ENCODE measurements at places on chromosomes 7 and 10.

- DNase-seq, result no peak
These were observed 241.5 kb downstream of the AUTS2 start for GRCh38 chr7:69839782-69840181.

DNA sequence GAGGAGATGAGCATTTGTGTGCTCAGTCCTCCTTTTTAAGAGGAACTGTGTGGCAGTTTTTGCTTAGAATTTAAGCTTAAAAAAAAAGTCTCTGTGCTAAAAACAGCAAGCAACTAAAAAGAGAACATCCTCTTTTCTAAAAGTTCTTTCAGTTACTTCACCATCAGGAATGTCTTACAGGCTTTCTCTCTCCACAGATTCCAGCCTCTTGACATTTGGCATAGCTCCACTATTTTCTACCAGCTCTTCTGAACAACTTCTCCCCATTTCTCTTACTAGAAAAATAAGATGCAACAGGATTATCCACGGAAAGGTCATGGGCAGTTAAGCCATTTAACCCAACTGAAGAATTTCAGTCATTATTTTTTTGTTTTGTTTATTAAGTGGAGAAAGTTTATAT is 13.2 kb downstream of the PCLO start:
- no peak for DNase-seq

DNA sequence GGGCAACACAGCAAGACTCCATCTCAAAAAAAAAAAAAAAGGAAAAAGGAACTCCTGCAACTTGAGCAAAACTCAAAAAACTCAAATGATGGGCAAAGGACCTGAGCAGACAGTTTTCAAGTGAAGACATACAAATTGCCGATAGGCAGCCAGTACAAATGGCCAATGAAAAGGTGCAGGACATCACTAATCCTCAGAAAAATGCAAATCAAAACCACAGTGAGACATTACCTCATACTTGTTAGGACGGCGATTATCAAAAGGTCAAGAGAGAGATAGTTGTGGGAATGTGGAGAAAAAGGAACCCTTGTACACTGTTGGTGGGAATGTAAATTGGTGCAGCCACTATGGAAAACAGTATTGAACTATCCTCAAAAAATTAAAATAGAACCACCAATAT is 16.8 kb downstream of the SVOPL start:
- no peak for DNase-seq

- no peak for DNase-seq
These were observed 1.3 kb downstream of the FAS start for GRCh38 chr10:88991899-88992320.

DNA sequence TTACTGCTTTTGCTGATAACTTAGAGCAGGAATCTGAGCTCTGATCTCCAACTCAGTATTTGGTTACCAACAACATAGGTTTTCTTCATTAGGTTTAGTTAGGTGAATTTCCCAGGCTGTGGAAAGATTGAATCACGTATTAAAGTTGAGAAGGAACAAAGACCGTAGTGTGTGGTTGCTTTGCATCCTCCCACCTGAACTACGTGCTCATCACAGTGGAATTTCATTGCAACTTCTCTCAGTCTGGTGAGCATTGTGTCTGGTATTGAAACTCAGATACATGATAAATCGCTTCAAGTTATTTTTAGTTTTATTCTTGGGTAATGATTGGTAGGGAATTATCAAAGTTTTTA is 139.4 kb upstream of the AKR1E2 start:
- no peak for DNase-seq

- no peak for DNase-seq
These were observed 36.2 kb downstream of the RAMP3 start for GRCh38 chr7:45193828-45194227.

DNA sequence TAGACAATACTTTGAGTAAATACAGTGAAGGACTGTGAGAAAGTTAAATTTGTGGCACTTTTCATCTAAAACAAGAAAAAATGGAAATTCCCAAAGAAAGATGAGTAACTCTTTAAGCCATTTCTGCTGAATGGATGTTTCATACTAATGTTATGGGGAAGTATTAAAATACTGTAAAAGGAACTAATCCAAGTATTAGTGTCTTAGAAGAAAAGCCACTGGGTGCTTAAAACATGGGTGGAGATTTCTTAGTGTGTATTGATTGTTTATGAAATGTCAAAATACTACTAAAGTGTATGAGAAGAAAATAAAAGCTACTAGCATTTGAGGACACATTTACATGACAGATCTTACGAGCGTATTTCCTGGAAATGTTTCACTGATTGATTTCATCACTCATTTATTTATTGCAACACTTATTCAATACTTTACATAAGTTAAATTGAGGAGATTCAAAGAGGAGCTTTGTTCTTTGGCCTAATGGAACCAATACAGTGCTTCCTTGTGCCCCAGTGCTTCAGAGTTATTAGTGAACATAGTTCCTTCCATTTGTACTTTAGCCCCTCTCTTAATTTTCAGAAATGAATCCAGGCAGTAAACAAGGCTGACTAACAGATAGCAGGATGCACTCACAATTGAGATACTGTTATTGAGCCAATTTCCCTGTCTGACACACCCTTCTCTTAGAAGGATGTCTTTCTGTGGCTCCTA is 155.5 kb upstream of the AHR start:
- no peak for DNase-seq

GRCh38 chr10:71086439-71087080 is 125.8 kb upstream of the UNC5B start:
- DNase-seq, result no peak

DNA sequence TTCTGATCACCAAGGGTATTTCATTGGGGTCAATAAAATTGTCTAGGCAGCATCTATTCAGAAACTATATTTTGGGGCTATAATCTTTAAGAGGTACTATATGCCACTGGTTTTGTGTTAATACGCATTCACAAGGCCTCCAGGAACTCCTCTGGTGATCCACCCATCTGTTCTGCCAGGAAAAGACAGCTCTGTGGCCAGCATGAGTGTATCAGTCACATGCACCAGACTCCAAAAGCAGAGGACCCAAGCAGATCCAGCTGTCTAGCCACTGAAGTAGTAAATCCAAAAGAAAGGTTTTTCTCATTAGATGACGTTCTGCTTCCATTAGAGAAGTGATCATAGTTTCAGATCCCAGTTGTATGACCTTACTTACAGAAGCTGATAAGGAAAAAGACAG is 199.6 kb upstream of the CELF2 start:
- DNase-seq, result no peak

DNA sequence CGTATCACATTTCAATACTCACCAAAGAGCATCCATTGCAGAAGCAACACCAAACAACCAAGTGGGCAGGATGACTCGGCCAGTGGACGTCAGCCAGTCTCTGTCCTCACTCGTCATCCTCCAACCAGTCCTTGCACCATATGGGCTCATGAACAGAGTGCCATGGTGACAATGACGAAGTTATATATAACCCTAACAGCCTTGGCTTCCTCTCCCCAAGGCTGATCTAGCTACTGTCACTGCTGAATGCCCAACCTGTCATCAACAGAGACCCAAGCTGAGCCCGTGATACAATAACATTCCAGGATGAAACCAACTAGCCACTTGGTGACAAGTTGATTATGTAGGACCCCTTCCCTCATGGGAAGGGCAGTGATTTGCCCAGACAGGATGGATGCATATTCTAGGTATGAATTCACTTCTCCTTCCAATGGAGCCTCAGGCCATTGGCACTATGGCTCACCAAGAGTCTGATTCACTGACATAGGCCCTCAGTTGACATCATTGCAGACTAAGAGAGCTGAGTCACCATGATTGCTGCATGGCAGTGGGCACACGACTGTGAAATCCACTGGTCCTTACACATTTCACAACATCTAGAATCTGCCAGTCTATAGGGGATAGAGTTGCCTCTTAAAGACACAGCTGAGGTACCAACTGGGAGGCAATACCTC is 26.3 kb upstream of the PPIF start:
- DNase-seq, result no peak

DNA sequence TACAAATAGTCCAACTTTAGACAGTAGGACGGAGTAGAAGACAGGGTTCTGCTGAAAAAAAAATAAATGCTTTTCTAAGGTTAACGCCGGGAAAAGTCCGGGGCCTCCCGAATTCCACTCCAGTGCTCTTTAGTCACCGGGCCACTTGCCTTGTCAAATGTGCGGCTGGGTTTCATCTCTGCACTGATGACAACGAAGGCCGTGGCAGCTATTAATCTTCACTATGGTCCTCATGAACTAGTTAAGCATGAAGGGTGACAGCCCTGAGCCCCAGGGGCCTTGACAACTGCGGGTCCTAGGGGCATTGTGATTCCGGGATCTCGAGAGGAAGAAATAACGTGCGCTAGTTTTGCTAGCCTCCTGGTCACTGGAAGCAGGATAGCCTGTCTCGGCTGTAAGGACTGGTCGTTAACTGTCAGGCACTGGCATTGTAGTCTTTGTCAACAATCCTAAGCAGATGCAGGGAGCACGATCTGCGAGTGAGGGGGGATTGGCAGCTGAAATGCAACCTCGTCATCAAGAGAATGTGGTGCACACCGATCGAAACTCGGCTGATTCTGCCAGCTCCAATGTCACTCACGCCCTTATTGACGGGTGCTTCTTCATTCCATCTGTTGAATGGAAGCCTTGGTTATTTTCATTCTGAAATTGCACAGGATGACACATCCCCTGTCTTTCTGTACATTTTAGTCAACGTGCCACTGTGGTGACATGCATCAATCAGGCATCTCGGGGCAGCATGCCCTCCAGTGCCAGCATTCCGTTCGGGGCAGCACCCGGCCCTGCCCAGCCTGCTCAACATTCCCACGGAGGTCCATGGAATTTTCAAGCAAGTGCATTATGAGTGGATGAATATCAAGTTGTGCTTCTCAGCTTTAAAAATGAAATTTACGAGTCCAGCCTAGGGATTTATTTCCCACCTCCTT is 51.6 kb upstream of the MGMT start:
- no peak for DNase-seq

DNA sequence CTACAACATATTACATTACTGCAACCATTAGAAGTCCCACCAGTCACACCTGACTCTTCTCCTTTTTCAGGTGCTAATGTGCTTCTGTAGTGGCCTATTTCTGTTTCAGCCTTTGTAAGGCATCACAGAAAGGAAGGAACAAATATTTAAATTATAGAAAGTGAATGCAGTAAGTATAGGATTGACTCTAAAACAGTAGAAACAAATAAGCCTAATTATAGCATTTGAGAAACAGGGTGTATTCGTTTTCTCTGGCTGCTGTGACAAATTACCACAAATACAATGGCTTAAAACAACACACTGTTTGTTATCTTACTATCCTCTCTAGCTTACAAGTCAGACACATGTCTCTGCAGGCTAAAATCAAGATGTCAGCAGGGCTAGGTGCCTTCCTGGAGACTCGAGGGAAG is 69.4 kb downstream of the CCSER2 start:
- no peak for DNase-seq

- DNase-seq, result peak; percentile 47
These were observed 536.6 kb upstream of the GALNT17 start for GRCh38 chr7:70595370-70595754.

- DNase-seq, result no peak
These were observed 49.3 kb downstream of the PRKAG2 start for GRCh38 chr7:151827620-151828019.

GRCh38 chr10:118307220-118307619 is 34.9 kb downstream of the FAM204A start:
- DNase-seq, result no peak

- no peak for DNase-seq
These were observed 14.0 kb upstream of the SRI start for GRCh38 chr7:88233828-88234227.

GRCh38 chr10:29922226-29922625 is 137.2 kb downstream of the JCAD start:
- DNase-seq, result no peak

DNA sequence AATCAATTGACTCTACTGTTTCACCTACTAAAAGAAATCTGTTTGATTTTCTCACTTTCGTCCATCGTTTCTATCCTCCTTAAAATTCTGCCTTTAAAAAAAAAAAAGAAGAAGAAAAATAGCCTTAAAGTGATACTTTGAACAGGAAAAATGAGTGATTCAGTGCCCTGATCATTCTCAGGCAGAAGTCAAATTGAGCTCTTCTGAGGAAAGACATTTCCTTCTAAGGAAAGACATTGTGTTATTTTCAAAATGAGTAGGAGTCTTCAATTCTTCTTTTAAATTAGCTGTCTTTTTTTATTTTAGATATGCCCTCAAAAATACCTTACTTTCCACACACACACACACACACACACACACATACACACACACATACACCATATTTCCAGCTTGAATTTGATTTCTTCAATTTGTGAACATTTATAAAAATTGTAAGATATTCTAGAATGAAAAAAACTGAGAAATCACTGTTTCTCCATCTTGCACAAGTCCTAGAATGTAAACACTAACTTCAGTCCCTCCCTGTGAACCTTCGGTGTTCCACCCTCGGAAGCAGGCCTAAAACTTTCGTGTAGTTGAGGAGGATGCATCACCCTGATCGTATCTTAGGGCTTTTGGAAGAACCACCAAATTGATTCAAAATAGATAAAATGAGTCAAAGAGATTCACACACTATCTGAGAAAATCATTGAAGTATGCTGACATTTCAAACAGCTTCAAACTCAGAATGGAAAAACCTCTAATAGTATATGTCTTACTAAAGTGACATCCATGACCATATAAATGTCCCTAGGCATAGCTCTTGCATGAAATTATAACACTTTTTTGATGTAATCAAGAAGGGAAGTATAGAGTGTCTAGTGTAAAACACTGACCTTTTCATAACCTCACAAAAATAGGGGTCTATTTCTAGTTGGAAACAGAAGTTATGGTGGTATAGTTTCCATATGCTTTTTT is 270.8 kb downstream of the GATA3 start:
- DNase-seq, result no peak

DNA sequence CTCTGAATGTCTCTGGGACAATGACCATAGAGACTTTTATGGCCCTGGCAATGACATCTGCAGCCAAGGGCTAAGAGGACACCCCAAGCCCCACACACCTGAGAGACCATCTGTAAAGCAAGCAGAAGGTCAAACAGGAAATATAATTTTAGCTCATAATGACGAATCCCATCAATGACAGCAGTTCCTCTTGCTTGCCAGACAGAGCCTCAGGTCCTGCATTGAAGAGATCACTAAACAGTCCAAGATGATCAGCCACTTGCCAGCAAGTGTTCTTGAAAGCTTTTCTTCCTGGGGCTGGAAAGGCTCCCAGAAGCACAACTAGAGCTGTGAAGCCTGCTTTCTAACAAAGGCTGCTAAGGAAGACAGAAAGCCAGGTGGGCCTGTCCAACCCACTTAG is 993.7 kb upstream of the AUTS2 start:
- DNase-seq, result no peak

DNA sequence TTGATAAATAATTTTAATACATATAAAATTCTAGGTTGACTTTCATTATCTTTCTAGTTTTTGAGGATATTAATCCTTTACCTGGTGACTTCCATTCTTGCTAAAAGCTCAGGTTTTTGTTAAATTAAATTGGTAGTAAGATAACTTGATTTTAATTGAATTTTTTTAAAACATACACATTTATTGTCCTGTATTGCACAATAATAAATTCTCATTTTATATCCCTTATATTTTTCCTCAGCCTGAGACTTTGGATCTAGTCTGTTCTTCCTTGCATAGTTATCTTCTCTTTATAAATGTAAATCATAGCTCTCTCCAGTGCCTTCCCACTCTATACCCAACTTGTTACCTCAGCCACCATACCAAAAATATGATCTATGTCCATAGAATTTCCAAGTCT is 212.9 kb upstream of the CNTNAP2 start:
- DNase-seq, result no peak
